ENCODE measurements at places on chromosomes 6 and 20.

- DNase-seq: no peak
Measured at GRCh38 chr6:129368970-129369369, 341.0 kb downstream of the ARHGAP18 start.

- DNase-seq: no peak
Measured at GRCh38 chr6:138977646-138978167, 10.3 kb downstream of the REPS1 start.

DNA sequence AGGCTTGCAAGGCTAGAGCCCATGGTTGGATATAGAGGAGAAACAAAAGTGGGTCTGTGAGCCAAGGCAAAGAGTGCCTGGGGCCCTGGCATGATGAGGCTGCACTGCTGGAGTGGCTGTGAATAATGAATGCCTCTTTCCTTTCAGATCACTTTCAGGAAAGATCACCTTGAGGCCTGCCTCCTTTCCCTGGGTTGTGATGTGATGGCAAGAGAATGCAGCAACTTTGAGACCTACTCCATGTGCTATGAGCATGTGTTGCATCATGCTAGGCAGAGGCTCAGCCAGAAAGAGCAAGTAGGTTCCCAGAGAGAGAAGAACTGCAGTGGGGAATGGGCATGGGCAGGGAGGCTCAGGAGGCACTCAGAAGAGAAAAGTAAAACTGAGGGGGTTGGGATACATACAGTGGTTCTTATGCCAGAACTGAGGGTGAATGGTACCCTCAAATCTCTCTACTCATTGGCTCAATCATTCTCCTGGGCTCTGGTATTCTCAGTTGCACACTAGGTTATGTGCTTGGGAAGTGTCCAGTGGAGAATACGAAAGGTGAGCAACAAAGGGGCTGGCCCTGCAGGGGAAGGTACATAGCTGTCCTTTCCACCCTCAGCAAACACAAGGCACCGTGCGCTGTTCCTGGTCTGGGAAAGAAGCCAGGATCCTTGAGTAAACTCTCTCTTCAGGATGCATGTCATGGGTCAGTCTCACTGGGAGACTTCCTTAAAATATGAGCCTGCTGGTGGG lies 45.9 kb downstream of the CD164 start:
- DNase-seq: peak; percentile 57

DNA sequence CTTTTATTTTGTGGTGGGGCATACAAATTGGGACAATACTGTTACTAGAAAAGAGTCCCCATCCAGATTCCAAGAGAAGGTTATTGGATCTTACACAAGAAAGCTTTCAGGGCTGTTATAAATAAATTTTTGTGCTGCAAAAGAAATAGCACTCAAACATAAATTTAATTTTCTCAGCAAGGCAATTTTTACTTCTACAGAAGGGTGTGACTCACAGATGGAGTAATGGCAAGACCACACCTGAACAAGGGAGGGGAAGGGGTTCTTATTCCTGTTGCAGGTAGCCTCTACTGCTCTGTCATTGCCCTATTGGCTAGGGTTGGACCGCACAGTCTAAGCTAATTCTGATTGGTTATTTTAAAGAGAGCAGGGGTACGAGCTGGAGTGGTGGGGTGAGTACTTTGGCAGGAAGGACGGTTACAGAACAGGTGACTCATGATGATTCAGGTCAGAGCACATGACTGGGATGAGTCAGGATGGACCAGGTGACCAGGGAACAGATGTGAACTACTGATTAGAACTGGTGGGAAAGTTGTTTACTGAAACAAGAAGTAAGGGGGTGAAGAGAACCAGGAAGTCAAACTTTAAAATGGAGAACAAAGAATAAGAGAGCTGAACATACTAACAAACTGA lies 41.1 kb downstream of the CNR1 start:
- no peak for DNase-seq

- DNase-seq: no peak
Measured at GRCh38 chr20:53016071-53016470, 43.9 kb downstream of the TSHZ2 start.

Data from NCI-H774 (cell line).